ENCODE measurements at places on chromosomes 12 and 14.

DNA sequence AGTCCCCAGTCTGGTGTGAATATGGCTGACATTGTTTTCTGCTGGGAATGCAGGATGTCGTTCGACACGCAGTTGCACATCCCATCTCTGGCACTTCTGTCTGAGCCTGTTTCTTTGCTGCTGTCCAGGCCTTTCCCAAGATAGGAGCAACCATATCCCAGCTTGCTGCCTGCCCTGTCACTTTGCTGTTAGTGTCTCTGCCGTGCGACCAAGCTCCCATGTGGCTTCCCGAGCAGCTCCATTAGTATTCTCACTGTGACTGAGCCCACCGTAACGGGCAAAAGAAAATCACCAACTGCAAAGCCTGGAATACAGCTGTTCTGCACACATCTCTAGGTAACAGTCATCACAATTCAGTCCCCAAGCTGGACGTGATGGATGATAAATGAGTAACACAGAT lies 66.0 kb upstream of the CPSF6 start:
- no peak for DNase-seq

- DNase-seq = no peak
These were observed 229.8 kb upstream of the FLRT2 start for GRCh38 chr14:85300107-85300506.

DNA sequence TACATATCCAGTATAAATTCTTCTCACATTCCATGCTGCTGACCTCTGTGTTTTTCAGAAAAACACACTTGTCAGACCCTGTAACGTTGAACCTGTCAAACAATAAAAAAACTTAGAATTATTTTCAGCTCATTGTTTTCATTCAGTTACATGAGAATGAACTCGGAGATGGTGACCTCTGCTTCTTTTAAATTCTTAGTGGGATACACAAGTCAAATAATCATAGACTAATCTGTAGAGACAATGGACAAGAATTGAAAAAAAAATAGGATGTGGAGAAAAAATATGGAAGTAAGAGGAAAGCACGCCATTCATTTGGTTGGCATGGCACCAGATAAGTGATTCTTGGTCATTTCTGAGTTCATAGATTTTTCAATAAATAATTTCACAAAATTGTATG lies 7.2 kb downstream of the CD69 start:
- no peak for DNase-seq

- peak; percentile 45 for DNase-seq
These were observed 624 bp downstream of the M6PR start for GRCh38 chr12:8948701-8949341.

GRCh38 chr14:80468331-80469122 lies 257.2 kb upstream of the DIO2 start:
- DNase-seq = no peak

DNA sequence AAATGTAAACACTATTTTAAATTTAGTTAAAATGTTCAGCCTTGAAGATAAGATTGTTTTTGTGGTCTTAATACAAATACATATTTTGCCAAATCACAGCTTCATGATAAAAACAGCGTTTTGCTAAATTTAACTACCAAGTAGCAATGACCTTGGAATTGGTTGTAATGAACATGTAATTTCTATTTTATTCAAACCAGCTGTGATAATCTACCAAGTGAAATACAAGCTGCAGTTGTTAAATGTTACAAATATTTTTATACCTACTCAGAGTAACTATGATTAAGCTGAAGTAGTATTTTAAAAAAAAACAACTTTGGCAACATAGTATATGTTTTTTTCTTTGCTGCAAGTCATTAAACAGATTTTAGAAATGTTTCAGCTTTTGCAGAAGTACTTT lies 96.2 kb downstream of the CPSF2 start:
- no peak for DNase-seq

DNA sequence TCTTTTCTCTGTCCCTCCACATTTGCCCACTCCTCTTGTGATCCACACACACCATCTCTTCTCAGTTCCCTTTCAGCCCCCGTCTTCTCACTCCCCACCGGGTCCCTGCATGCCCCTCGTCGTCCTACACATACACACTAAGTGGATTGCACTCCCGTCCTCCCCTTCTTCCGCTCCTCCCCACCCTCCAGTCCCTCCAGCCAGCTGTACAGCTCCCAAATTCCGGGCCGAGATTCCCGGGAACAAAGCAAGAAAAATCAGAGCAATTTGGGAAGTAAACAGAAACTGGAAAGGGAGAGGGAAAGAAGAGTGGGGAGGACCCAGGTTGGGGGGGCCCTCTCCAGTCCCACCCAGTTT lies 282 bp upstream of the IGFBP6 start:
- peak; percentile 23 for DNase-seq

DNA sequence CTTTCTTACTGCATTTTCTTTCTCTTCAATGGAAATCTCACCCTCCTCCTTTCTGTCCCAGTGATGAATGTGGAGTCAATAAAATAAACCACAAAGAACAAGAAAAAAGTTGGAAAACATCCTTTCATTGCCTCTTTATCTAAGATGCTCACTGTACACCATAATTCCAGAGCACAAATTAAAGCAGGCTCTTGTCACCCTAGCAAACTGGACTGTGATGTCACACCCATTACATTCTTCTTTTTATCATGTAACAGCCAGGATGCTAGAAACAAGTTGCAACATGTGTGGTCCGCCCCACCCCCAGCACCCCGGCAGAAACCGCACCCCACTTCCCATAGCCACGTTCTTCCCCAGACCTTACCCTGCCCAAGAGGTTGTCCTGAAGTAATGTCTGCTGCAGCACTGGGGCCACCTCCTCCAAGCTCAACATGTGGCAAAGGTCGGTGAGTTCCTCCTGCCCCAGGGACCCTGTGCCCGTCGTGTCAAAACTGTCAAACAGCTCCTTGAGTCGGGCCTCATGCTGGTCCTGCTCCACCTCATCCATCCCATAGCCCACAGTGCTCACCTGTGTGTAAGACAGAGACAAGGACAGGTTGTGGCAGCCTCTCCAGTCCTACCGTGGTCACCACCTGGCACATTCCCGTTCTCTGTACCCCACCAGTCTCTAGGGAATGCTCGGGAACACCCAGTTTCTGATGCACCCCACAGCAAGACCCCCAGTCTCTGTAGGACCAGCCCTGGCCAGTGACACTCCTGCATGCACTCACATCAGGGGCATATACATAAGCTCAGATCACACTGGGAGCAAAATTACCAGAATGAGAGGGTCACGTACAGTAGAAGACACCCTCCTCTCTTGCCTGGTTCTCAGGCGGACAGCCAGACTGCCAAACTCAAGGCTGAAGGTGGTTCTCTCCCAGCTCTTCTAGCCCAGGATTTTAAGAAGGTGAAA lies 9.2 kb downstream of the NIN start:
- no peak for DNase-seq

- no peak for DNase-seq
These were observed 2.4 kb upstream of the KRT7 start for GRCh38 chr12:52230364-52231281.

DNA sequence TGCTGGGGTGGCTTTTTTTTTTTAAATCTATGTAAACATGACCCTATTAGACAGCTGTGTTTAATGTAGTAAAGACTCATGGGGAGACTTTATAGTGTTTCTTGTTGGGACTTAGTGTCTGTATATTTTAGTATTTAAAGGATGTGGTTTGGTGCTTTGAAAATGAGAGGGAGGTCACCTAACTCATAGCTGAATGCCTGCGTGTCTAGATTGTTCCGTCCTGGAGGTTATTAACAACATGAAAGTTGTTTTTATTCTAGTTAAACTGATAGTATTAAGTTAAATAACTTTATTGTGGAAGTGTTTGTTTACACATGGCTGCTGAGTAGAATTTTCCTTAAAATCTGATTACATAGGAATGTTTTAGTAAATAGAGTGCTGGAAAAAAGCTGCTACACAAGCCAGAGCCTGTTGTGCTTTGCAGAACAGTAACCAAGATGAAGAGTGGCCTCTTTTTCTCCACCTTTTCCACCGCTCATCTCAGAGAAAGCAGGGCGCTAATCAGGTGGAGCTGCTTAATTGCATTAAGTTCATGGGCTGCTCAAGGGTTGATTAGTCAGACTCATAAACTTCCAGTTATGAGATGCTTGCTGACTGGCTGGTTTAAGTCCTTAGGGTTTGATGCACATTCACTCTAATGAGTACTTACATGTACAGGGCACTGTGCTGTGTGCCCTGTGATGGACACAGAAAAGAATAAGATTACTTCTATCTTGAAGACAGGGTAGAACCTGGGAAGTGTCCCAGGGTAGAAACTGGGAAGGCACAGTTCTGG lies 62.7 kb downstream of the FBXO34 start:
- DNase-seq = no peak

All from anterior cingulate cortex (tissue), 58 donors.